Activated T-cell treated with anti-CD3 and anti-CD28 coated beads for 1 hour (primary cell): ENCODE measurements at places on chromosomes 6 and 20.

DNA sequence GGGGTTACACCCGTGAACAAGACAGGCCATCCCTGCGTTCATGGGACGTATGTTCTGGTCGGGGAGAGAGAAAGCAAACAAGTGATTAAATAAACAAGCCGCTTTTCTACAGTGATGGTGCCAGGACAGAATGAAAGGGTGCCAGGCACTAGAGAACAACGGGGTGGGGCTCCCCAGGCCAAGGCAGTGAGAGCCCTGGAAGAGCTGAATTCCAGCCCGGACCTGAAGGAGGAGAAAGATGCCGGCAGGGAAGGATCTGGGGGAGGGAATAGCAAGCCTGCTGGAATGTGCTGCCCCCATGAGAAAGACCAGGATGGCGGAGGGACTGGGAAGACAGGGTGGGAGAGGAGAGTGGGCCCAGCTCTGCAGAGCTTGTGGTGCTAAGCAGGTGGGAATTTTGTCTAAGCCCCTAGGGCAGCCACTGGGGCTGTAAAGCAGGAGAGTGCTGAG lies 7.5 kb downstream of the SNAI1 start:
- DNase-seq = no peak

- DNase-seq = no peak
Observed at GRCh38 chr6:143859891-143860660, 4.2 kb upstream of the ZC2HC1B start.

- DNase-seq = no peak
Observed at GRCh38 chr6:24897186-24897585, 38.6 kb downstream of the RIPOR2 start.

DNA sequence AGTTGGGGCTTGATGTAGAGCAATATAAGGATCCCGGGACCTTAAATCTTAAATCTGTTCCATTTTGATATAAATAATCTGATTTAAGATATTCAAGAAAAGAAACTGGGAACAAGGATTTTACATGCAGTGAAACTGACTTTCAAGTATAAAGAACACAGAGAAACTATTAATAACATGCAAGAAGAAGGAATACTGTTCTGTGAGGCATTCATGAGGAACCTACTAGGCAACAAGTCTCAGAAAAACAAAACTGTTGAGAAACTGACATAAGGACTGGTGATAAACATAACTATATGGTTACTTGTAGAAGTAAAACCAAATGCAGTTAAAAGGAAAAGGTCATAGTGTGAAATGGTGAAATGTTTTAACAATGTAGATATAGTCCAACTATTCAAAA lies 15.8 kb downstream of the HDDC2 start:
- DNase-seq = no peak

GRCh38 chr20:53032478-53032932 lies 60.3 kb downstream of the TSHZ2 start:
- DNase-seq = no peak

GRCh38 chr6:33985947-33986346 lies 159.9 kb downstream of the GRM4 start:
- DNase-seq = no peak

GRCh38 chr6:43367245-43367984 lies 2.0 kb downstream of the ZNF318 start:
- no peak for DNase-seq

DNA sequence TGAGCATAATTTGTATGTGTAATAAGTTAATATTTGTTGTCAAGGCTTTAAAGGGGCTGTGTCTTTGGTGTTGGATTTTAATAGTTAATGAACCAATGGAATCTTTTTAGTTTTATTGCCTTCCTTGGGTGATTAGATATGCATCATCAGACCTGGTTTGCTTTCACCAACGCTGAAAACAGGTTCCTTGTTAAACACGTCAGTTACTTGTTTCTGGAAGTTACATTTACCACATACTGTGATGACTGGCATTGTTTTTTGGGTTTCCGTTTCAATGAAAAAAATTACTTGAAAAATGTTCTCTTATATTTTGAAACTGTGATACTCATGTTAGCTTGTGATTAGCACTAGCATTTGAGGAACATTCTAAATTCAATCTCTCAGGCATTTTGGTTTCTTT lies 58.6 kb upstream of the RNF144B start:
- DNase-seq = no peak

DNA sequence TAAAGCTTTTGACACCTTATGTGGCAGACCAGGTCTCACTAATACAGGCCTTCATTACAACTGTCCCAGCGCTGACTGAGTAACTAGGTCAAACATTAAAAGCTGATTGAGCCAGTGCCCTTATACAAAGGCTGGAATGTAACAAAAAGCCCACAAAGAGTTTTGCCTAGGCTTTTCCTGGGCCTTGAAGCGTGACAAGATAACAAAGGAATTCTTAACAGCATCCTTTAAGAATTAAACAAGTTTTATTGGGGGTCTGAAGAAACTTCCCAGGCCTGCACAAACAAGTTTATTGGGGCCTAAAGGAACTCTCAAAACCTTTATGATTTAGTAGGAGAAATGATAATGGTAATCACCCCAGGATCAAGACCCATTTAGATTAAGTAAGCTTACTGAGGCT lies 267.6 kb upstream of the FAM83B start:
- DNase-seq = no peak

GRCh38 chr20:56735084-56735642 lies 106.1 kb downstream of the TFAP2C start:
- DNase-seq = no peak
